ENCODE measurements at places on chromosomes 6 and 20. TPM values are rescaled to one million over a fixed set of nuclear protein-coding genes. Genes with fewer than 3 reads are reported as not detected.

Gene UNC5CL
- not detected for total RNA-seq

Gene PAK5
- 3.1 TPM for total RNA-seq

Gene SLC13A3
- total RNA-seq: 12.3 TPM

Gene DZANK1
- total RNA-seq: 1.7 TPM

Gene IL17A
- total RNA-seq: 2.4 TPM

Gene GLP1R
- 2.6 TPM for total RNA-seq

Gene SNX14
- total RNA-seq: 125 TPM

Gene NFATC2
- total RNA-seq: 14.7 TPM

Gene PAQR8
- total RNA-seq: 12.8 TPM

Gene PNLDC1
- not detected for total RNA-seq

Gene NRN1
- 3.6 TPM for total RNA-seq

Gene MLIP
- total RNA-seq: 2.9 TPM

Gene ADGRB3
- 5.1 TPM for total RNA-seq

Gene ACTL10
- total RNA-seq: not detected

Measured in umbilical cord (tissue), 2 donors.